ENCODE measurements at places on chromosomes 16 and 17.

DNA sequence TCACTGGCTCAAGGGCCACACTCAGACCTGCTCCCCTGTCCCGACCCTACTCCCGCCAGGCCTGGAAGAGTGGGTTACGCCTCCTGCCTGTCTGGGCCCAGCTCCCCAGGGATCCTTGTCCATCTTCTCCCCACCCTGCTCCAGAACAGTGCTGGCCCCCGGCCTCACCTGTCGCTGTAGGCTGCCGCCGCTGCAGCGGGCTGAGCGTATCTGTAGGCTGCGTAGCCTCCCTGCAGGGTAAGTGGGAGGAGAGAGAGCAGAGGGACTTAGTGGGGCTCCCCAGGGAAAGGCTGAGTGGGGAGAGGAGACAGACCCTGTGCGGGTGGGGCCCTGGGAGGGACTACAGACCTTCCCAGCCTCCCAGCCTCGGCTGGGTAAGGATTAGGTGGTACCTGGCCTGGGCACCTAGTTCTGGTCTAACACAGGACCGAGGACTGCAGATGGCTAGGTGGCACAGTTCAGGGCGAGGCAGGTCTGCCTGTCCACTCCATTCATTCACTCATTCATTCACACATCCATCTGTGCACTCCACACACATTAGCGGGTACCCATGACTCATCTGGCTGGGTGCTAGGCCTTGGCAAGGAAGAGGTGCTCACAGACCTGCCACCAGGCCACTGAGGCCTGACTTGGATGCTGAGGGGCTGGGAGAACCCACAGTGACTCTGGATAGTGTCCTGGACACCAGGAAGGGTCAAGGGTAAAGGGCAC lies 20.9 kb downstream of the ENGASE start:
- no peak for DNase-seq

DNA sequence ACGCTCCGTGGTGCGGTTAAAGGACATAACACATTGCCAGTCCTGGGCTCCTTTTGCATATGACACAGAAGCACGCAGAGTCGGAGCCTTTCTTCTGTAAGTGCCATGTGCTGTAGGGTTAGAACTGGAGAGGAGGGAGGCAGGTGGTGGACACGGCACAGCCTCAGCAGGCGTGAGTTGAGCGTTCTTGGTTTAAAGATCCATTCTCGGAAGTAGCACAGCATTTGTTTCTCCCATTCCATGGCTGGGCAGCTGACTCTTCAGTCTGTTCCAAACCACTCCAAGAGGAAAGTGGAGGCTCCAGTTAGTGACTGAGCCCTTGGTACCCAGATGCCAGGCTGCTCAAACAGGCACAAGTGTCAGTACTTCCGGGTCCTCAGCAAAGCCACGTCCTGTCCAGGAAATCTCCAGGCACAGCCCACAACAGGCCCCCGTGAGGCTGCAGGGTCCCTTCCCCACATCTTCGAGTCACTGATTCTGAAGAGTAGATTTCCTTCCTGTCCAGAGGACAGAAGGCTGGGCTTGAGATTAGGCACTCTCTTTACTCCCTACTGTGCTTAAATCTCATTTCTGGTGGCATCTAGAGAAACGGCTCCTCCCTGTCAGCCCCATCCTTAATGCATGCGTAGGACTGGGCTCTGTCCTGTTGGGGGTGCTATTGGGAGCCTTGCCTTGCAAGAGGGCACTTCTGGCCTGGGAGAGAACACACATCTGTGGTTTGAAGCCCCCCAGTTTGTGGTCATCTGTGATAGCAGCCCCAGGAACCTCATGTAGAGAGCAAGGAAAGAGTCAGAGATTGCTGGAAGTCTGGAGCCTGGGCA lies 39.6 kb upstream of the NAT9 start:
- no peak for DNase-seq

- no peak for DNase-seq
Observed at GRCh38 chr16:11417487-11417886, 72.2 kb downstream of the RMI2 start.

- peak; percentile 27 for DNase-seq
Observed at GRCh38 chr17:59355702-59356325, 24.4 kb downstream of the YPEL2 start.

DNA sequence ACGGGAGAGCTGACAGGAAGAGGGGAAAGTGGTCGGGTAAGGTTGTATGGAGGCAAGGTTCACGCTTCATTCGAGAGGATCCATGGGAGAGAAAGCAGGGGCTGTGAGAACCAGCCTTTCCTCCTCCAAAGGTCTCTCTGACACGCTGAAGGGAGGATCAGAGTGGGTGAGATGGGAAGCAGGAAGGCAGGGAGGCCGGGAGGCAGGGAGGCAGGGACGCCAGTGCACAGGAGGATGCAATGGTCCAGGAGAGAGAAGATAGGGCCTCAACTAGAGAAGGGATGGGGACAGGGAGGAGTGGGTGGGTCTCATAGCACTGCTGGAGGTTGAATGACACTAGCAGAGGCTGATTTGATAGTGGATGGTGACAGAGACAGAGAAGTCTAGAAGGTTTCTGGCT lies 54.1 kb downstream of the PIMREG start:
- DNase-seq = no peak

DNA sequence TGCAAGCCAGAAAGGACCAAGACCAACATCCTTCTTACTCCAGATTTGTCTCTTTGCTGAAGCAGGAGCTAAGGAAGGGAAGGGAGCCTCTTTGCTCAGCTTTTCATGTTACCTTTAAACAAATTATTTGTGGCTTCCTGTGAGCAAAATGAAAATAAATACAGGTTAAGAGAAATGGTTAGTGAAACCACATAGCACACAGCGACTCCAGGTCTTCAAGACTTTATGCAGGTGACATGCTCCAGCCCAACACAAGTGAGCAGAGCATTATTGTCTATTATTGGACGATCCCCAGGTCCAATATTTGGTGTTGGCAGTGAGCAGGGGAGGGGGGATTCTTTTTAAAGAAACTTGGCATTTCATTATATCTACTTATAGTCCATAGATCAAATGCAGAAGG lies 53.3 kb downstream of the SALL1 start:
- no peak for DNase-seq

- DNase-seq = no peak
Observed at GRCh38 chr17:73536700-73537605, 107.3 kb downstream of the SDK2 start.

GRCh38 chr16:65119901-65120401 lies 1.9 kb downstream of the CDH11 start:
- DNase-seq = peak; percentile 58

DNA sequence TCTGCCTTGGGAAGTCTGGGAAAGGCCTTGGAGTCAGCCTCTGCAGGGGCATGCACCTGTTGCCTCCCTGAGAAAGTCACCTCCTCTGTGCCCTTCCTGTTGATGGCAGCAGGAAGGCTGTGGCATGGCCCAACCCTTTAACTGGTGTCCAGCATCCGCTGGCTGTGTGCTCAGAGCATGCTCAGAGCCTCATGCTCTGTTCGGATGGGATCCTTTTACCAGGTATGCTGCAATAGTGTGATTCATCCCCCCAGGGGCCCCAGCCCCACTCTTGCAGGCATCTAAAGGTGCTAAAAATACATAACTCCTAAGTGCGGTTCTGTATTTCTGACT lies 24.9 kb downstream of the KLHL36 start:
- no peak for DNase-seq

DNA sequence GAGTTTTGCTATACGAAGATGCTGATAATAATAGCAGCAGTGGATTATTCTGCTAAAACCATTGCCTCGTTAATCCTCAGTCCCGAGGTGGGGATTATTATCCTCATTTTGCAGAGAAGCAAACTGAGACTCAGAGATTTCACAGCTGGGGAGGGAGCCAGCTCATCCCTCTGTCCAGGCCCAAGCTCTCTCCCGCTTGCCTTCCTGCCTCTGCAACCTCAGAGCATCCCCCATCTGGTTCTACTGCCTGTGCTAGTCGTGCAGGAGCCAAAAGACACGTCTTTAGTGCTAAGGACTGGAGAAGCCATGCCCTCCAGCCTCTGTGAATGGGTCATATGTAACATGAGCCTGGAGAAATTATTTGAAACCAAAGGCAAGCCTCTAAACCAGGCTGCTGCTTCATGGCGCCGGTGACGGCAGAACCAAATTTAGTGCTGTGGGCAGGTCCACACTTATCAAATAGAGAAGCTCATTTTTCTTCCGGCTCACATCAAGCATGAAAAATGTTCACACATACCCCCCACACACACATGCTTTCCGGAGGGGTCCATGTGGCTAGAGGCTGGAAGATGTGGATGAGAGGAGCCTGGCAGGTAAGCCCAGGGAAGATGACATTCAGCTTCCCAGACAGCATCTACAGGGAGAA lies 13.5 kb downstream of the MAPT start:
- no peak for DNase-seq

DNA sequence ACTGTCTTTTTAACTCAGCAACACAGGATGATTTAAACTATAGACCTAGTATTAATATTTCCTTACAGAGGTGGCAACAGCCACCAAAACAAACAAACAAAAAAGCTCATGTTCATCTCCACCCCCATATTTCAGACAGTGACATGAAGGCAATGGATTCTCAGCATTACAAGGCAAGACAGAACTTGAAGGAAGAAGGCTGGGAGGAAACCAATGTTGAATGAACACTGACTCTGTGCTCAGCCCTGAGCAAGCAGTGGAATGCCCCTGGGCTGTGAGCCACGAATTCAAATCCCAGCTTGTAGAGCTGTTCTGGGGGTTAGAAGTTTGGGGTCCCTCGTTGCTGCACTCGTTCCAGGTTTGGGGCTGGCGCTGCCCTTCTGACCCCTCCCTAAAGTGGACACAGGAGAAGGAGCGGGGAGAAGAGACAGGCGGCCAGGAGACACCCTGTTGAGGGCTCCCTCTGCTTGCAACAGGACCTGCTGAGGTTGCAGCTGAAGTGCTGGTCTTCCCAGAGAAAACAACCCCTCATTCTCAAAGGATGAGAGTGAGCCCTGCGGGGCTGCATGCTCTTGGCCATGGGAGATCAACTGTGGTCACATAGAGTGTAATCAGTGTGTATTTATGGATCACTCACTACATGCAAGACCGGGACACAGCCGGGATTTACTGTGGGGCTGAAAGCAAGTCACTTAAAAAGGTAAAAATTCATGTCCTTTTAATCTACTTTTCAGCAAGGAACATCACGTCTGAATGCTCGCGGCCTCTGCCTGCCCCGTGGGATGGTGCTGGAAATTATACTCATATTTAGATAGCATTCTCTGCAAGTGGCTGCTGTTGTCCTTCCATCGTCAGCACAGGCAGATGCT lies 34.3 kb downstream of the MYH3 start:
- no peak for DNase-seq

GRCh38 chr16:31064882-31065461 lies 9.1 kb downstream of the ZNF668 start:
- peak; percentile 95 for DNase-seq

DNA sequence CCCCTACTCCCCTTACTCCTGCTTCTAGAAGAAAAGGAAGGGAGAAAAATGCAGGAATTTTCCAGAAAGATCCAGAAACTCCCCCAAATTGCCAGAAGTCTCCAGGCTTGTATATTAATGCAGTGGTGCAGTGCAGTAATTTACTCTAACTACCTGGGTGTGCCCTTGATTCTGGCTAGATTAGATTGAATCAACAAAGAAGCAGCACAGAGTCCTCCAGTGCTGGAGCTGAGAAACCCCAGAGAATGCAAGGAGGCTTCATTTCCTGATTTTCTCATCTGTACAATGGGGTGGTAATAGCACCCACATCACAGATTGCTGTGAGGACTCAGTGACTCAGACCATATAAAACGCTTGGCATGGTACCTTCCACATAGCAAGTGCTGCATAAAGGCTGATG lies 247.3 kb upstream of the RPL38 start:
- DNase-seq = no peak

GRCh38 chr17:4340914-4341615 lies 25.4 kb downstream of the UBE2G1 start:
- DNase-seq = peak; percentile 67

- DNase-seq = peak; percentile 61
Observed at GRCh38 chr17:65324611-65325342, 187.6 kb downstream of the RGS9 start.

DNA sequence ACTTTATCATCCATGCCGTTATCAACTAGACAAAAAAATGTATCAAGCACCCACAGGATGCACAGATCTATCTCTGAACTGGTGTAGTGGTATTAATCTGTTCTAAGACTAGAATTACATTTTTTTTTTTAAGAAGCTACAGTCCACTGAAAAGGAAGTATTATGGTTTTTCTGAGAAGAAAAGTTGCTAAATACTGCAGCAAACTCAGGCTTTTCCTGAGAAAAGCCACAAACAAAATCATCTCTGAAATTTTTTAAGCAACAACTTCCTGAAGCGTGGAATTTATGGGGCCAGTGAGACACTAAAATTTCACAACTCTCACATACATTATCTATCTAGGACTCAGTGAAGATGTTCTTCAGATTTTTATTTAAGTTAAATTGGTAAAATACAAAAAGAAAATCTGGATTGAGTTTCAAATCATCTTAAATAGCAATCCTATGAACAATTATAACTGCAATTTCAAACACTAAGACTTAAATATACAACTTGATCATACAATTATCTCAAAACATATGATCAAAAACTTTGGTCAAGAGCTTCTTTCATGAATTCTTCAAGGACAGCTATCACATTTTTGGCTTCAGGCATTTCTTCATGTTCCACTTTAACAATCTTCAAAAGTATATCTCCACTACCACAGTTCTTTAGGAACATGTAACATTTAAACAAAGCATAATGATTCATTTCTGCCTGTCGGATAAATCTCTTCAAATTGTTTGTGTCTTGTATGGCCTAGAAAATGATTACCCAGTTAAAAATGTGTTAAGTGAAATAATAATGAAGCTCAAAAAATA lies 10.5 kb downstream of the C17orf75 start:
- DNase-seq = no peak
